ENCODE measurements at places on chromosomes 6 and 20.

DNA sequence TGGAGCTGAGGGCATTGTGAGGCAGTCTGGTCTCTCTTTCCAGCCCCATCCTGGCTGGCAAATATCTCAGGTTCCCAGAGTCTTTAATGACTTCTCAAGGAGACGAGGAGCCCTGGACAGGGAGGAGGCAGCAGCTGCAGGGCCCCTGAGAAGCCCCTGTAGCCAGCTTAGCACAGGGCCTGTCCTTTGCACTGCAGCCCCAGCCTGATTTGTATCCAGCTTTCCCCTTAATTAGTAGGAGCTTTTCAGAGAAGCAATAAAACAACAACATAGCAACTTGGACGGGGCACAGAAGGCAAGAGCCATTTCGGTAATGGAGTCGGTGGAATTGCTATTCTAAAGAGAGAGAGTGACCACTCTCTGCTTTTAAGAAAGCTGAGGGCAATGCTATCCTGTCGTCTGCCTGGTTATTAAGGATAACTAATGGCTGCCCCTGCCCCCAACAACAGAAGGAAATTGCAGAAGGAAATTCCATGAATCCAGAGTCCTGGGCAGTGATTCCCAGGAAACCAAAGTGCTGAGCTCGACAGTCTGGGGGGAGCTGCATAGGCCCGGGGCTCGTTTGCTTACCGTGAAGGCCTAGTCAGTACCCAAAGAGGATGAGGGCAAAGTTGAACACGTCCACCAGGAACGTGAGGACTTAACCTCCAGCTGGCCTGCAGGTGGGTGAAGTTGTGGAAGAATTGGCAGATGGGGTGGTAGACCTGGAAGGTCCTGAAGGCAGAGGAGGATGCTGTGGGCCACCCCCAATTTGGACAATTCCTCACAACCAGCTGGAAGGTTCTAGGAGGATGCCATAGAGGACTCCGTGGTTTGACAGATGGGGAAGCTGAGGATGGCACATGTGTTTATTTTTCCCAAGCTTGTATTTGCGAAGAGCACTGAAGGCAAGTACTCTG lies 50.3 kb downstream of the NPEPL1 start:
- DNase-seq = no peak

DNA sequence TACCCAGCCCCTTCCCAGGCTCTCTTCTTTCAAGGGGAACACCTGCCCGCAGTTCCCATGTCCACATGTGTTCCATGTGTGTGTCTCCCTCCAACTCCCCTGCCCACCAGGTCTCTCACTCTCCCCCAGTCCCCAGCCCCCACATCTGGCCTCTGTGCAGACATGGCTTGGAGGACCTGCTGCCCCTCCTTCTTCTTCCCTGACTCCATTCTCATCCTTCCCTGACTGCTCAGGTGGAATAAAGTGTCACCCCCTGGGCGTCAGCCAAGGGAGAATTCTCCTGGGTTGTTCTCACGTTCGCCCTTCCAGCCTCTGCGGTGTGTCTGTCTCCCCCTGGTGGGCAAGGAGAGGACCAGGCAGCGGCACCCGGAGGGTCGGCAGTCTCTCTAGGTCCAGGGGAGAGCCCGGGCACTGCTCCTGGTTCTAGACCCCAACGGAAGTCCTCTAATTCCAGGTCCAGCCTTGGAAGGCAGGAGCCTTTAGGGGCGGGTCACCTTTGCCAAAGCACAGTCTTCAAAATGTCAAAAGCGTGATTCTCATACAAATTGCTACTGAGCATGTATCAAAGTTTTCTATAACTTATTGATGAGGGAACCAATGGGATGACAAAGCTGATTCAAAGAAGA lies 50.5 kb downstream of the EBF4 start:
- peak; percentile 5 for DNase-seq

GRCh38 chr6:37038292-37039198 lies 33.1 kb downstream of the FGD2 start:
- DNase-seq = no peak

DNA sequence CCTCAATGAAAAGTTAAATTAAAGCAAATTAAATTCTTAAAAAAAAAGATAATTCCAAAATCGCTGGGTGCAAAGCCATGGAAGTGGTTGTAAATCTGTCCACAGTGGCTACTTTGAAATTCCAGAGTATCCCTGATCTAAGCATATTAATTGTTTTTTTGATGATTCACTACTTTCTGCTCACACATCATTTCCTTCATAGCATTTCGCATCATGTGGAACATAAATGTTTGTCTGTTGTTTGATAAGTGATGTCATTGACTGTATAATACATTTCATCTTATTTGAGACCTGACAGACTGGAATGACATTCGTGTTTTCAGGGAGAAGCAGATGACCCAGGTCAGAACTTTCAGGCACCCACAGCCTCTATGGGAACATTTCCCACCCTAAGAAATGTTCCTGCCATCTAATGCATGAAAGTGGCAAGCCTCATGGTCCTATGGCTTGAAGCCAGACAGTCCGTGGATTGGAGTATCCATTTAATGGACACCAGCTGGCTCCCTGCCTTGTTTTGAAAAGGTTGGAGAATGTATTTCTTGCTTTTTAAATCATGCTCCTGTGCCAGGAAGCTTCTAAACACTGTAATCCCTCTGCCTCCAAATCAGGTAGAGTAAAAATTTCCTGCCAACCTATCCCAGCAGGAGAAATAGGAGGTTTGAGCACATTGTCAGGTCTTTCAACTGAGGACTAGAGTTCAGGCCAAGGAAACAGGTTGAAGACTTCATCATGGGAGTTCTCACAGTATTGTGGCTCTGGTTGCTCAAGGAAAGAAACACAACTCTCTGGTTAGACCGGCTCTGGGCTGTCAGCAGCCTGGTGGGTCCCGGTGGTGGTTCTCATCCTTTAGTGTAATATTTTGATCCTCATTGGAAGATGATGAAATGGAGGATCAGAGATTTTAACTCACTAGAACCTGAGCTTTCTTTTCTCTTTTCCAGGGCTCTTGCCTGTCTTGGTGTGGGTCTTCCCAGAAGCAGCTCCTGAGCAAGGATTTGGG lies 157.9 kb downstream of the SLC24A3 start:
- no peak for DNase-seq

DNA sequence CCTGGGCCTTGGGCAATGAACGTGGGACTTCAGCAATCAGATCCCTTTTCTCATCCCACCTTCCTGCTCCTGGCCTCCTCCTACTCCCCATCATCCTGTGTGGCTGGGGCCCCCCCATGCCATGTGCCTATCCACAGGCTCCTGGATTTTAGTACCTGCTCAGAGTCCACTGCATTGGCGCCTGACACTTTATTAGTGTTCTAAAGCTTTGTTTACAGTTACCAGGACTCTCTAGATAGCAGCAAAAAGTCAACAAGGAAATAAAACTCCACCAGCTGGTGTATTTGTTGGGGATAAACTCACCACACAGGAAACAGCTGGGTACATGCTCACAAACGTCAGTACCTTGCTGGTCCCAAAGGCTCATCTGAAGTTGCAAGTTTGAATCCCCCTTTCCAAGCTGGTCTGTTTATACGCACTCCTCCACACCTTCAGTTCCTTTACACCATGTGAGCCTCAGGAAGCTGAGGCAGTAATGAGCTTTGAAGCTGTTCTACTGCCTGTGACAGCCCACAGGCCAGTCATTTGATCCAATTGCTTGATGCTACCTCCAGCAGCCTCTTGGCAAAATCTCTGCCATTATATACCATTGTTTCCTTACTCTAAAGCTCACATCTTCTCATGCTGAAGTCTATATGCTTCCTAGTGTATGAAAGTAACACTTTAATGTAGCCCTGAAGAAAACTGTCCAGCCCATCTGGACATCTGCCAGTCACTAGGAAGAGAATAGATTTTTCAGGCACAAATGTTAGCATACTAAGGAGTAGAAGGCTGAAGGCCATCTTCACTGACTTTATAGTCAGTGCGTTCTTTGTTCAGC lies 76.6 kb downstream of the ANKEF1 start:
- DNase-seq = no peak

DNA sequence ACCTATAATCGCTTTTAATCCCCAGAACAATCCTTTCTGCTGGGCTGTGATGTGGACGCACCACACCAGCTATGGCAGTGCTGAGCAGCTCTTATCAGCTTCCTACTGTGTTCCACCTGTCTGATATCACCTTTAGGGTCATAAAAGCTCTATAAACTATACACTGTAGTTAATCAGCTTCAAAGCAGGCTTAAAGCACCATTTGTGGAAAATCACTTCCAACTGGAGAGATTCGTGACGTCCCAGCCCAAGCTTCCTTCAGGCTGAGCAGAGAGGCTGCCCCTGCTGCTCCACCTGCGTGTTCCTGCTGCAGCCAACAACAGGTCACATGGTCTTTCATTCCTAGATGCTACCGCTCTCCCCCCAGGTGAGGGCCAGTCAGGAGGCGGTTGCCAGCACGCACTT lies 156.5 kb downstream of the SMOC2 start:
- DNase-seq = no peak

DNA sequence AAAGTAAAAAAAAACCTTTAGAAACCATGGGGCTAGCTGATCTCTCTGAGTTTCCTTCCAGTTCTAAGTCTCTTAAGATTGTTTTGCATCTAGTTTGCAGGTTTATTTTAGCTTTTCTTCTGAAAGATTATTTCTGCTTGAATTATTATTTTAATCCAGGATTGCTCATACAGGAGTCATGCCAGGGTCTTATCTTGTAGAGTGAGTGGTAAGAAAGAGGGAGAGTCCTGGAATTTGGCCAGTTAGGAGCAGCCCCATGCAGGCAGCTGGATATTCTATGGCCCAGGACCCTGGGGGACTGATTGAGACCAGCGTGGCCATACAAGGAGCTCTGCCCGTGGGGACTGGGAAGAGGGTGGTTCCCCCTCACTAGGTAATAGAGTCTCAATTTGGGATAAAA lies 178.9 kb upstream of the HEY2 start:
- DNase-seq = no peak

GRCh38 chr6:14026831-14027539 lies 90.6 kb upstream of the CD83 start:
- no peak for DNase-seq

DNA sequence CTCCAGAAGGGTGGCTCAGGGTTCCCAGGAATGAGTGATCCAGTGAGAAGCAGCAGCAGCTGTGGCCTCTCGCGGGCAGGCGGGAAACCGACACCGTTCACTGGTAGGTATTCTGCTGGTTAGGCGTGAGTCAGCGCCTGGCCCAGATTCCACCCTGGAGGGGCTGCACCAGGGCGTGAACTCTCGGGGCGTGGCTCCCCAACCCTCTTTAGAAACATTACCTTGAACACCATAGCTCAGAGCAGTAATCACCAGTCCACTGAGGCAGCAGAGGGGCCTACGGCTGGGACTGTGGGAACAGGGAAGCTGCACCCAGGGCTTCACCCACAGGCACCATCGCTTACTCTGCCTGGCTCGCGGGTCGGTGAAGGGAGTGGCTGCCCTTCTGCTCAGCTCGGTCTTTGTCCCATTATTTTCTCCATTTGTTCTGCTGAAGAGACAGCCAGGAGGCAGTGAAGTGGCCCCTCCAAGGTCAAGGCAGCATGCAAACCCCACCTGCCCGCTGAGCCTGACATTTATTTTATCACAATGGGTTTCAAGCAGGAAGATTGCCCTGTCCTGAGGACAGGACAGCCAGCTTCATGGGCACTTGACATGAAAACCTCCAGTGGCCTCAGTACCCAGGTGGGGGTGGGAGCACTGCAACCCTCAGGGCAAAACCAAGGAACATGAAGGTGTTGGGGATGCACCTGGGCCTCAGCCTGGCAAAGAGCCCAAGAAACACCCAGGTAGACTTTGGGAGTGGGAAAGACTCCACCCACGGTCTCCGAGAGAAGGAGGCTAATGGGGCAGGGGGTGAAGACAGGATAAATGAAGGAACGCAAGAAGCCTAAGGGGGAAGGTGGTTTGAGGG lies 51.0 kb upstream of the CD93 start:
- no peak for DNase-seq

GRCh38 chr6:105250533-105250932 lies 70.7 kb upstream of the POPDC3 start:
- DNase-seq = no peak

DNA sequence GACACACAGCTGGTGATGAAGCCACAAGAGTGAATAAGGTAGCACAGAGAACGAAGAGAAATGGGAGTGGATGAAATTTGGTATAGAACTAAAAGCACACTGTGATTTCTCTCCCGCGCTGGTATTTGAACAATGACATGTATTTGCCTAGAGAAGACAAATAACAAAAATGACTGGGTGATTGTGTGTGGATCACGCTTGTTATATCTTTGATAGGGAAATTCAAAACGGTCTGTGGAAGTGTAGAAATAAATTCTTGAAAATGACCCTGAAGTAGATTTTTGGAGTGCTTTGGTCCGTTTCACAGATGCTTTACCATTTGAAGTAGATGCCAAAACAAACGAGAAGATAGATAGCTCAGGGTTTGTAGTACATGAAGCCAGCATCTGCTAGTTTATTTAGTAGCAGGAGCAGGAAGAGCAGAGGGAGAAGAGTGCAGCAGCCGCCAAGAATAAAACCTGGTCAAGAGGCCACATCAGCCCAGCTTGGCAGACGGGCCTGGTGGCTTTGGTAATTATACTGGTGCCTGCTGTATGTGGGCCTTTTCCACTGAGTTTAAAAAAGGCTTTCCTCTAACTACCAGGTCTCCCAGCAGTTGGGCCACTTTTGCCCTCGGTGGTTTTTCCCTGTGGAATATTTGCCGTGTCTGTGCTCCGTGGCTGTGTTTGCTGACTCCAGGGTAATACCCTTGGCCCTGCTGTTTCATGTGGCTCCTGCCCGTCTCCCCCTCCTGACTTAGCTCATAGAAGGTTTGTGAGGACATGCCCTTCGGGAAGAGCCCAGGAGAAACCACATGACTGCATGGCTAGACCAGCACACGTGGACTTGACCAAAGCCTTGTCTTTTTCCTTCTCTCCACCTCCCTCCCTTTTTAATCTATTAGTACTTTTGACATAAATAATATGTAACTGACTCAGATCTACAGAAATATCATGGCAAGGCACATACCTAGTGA lies 294.0 kb downstream of the SOX4 start:
- DNase-seq = no peak

DNA sequence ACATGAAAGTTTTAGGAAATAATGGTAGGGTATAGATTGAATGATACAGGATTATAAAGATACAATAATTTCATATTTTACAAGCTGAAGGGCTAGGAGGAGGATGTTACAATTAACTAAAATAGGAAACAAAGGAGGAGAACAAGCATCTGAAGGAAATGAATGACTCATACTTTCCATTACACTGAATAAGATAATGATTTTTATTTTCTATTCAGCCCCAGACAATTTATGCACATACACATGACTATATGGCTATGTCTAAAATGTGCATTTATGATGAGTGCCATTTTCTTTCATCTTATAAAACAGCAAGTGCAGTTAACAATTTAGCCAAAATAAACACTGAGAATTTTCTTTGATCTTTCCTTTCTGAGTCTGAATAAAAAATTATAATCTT lies 994.6 kb upstream of the ADGRB3 start:
- no peak for DNase-seq

DNA sequence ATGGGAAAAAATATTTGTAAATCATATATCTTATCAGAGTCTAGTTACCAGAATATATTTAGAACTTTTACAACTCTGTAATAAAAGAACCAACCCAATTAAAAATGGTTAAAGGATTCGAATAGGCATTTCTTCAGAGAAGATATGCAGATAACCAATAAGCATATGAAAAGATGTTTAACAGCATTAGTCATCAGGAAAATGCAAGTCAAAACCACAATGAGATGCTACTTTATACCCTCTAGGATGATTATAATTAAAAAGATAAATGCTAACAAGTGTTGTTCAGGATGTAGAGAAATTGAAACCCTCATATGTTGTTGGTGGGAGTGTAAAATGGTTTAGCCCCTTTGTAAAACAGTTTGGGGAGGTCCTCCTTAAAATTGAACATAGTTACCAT lies 94.1 kb downstream of the LRRC1 start:
- no peak for DNase-seq
